ENCODE measurements at places on chromosomes 6 and 20.

- DNase-seq = no peak
These were observed 140.3 kb downstream of the CEP57L1 start for GRCh38 chr6:109235481-109236038.

DNA sequence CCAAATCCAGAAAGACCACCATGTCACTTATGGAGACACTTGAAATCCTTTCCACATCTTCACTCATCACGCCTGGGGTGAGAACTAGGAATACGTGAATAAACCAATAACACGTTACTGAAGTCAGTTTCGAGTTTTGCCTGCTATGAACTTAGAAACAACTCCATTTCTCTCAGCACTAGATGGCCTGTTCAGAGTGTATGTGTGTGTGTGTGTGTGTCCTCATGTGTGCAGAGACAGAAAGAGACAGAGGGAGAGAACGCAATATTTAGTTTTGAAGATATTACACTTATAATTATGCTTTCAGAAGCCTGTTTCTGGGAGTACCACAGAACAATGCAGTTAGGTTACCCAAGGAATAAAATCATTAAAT is 81.2 kb upstream of the CCN6 start:
- no peak for DNase-seq

- DNase-seq = no peak
These were observed 98.3 kb downstream of the CDH26 start for GRCh38 chr20:60056407-60057122.

GRCh38 chr20:5504061-5504739 is 187.4 kb upstream of the PROKR2 start:
- DNase-seq = no peak

DNA sequence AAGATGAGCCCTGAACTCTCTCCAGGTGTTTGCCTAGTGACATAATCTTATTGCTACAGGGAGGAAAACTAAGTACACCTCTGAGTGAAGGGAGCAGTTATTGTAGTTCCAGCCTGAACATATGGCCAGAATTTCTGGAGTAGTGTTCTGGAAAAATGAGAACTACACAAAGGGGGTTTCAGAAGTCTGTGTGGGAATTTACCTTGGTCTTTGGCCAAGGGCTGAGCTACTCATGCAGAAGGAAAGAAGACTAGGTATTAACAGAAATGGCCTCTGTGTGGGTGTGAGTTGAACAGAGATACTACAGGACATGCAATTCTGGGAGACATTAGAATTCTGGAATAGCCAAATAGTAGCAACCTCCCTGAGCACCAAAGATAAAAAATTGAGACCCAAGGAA is 1009.7 kb upstream of the GJE1 start:
- no peak for DNase-seq

GRCh38 chr6:128158496-128158895 is 257.6 kb upstream of the THEMIS start:
- DNase-seq = no peak

- DNase-seq = no peak
These were observed 92.9 kb downstream of the FYN start for GRCh38 chr6:111780393-111780792.

DNA sequence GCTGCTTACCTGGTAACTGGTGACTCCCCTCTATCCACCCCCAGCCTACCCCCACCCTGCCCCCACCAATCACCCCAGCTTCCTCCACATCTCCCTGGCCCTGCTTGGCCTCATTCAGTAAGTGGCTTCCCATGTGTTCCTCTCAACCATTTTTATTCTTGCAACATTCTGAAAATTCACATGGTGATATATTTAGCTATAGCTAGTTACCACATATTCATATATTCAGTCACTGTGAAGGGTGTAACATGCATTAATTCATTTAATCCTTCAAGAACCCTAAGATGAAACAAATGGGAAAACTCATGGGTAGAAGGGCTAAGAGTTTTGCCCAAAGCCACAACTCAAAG is 95.4 kb upstream of the CEP85L start:
- no peak for DNase-seq

DNA sequence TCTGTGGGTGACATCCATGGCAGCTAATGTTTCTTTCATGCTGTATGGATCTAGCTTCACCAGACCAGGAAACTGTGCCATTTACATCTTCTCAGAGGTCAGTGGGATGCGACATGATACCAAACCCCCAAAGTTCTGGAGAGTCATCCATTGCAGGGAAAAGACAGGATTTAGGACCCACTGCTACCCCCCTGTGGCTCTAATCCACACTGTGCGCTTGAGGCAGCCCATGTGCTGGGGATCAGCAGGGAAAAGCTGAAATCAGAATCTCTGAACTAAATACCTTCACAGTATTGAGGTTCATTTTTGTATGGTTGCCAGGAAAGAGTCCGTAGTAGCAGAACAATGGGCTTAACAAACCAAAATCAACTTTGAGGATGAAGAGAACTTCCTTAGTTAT is 164.4 kb downstream of the TMEM242 start:
- DNase-seq = no peak

DNA sequence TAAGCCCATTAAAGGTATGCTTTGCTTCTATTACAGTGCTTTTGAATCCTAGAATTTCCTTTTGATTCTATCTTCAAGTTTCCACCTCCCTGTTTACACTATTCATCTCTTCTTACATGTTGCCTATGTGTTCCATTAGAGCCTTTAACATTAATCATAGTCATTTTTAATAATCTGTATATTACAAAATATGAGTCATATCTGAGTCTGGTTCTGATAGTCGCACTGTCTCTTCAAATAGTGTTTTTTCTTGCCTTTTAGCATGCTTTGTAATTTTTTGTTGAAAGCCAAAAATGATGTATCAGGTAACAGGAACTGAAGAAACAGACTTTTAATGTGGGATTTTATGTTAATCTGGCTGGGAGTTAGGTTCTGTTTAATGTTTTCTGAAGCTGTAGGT is 68.4 kb downstream of the DNAAF9 start:
- no peak for DNase-seq

- no peak for DNase-seq
These were observed at the start of gene LAMP5 for GRCh38 chr20:9514461-9515213. Gene LAMP5, plus strand, starts transcription at chr20:9514590. Its CDS starts 263 bp downstream, at chr20:9514853.

- DNase-seq = no peak
These were observed 6.1 kb downstream of the SLC29A1 start for GRCh38 chr6:44229376-44230033.

DNA sequence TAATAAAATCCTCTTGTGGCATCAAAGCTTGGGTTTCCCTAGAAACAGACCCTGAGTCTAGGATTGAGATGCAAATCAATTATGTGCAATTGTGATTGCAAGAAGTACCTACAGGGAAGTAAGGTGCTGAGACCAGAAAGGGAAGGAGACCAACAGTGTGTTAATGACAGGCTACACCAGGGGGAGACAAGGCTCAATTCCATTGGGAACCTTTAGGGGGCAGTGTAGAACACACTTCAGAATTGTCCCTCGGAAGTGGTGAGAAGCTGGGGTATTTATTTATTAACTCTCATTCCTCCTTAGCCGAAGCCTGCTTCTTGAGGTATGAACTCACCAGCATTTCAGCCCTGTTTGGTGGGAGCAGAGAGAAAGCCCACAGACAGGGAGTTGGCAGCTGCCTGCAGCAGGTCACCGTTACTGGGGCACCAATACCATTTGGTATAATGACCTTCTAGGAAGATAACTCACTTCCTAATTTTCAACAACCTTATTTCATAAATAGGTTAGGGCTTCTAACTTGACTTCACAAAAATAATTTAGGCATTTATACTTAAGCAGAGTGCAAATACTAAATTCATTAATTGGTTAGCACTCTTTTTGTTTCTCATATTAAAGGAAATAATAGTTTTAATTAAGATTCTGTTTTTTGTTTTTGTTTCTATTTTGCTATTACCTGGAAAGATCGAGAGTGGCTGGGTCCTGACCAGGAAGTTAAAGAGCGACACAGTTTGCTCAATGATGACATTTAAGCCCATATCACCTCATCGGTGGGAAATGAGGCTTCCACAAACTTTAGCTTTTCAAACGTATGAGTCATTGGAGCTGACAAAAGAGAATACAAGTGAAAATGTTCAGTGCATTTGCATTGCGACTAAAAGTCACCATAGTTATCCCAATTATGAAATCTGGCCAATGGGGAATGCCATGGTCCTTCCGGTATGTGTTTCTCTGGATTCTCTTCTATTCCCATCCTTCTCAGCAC is 94.8 kb downstream of the BTBD3 start:
- no peak for DNase-seq

- no peak for DNase-seq
These were observed 97.3 kb upstream of the FOXA2 start for GRCh38 chr20:22681591-22682248.

GRCh38 chr6:142297996-142298753 is 3.6 kb upstream of the ADGRG6 start:
- DNase-seq = no peak

- DNase-seq = no peak
These were observed 38.7 kb downstream of the CNKSR3 start for GRCh38 chr6:154471609-154472362.

DNA sequence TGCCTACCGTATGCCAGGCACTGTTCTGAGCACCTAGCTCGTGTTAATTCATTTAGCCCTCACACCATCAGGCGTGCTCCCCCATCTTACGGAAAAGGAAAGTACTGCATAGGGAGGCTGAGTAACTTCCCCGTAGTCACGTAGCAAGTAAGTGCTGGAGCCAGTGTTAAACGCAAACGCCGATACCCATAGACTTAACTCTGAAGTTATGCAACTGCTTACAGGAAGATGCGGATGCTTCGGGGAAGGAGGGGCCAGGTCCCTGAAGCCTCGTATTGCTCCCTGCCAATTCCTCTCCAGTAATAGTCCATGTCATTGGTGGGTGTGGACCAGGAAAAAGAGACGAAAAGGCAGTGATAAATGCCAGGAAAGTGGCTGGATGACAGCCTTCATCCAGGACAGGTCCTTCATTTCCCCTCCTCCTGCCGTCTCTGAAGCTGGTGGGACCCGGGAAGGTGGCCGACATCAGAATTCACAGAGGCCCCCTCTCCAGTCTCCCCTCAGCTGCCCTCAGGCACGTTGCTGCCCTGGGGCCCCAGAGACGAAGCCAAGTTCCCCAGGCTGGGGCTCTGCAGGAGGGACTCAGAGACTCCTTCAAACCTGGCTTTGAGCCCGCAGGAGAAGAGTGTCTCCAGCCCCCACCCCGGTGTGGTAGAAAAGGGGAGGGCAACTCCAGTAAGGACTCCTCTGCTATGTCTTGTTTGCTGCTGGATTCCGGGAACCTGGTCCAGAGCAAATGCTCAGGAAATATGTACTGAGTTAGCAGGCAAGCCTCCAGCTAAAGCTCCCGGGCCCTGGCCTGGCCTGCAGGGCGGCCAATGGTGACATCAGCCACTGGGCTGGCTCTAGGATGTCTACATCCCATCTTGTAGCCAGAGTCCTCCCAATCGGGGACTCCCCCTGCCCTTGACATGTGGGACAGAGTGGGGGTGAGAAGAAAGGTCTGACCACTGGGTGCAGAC is 37.8 kb downstream of the RAB44 start:
- DNase-seq = no peak

- DNase-seq = no peak
These were observed 630 bp downstream of the PPP2R5D start for GRCh38 chr6:42984924-42985475.

GRCh38 chr6:89299466-89299850 is 15.6 kb downstream of the GABRR2 start:
- DNase-seq = no peak

DNA sequence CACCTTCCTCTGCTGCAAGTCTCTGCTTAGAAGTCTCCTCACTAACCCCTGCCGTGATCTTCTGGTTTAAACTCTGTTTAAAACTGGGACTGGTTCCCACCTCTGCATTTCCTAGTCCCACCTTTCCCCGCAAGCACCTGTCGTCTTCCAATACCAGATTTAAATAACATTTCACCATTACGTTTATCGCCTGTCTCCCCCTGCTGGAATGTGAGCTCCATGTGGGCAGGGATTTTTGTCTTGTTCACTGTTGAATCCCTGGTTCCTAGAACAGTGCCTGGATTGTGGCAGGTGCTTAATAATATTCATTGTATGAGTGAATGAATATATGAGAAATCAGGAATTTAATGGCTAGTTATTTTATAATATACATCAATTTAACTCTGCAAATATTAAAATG is 2.7 kb downstream of the GUCA1A start:
- DNase-seq = no peak

DNA sequence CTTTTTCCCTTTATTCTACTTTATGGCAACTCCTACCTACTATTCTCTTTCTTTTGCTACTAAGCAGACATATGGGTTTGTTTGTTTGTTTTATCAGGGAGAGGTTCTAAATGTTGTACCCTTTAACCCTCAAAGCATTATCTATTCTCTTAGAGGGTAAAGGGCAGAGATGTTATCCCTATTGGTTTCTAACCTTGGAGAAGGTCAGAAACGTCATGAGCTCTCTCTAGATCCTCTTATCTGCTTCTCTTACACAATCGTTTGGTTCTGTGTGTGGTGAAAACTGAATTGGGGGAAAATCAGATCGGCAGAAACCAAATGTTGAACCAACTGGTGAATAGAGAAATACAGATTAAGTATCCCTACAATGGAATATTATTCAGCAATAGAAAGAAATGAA is 6.4 kb upstream of the MPC1 start:
- no peak for DNase-seq

GRCh38 chr6:170167657-170168159 is 123.2 kb downstream of the DLL1 start:
- DNase-seq = no peak

DNA sequence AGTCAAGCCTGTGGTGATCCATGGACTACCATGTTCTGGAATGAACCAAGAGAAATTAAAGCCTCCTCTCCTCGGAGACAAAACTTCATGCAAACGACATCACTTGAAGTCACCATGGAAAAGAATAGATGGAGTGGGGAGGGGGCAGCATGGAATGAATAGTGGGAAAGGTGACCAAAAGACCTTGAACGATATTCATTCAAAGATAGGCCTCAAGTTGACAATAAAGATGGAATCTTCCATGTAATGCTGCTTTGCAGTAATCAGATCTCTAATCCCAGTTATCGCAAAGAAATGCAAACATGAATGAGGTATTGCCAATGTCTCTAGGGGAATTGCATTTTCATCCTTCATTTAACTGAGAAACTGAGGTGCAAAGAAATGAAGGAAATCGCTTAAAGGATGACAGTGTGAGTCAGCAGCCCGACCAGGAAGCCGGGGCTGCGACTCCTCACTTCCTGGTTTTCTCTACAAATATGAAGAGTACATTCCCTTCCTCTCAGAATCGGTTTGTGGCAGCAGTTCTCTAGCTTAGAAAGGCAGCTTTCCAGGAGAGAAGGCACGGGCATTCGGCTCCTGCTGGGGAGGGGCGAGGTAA is 65.6 kb upstream of the RREB1 start:
- no peak for DNase-seq

Data from NCI-H187 (cell line).